ENCODE measurements at places on chromosomes 5 and 9. TPM values are rescaled to one million over a fixed set of nuclear protein-coding genes. Genes with fewer than 3 reads are reported as not detected.

DNA sequence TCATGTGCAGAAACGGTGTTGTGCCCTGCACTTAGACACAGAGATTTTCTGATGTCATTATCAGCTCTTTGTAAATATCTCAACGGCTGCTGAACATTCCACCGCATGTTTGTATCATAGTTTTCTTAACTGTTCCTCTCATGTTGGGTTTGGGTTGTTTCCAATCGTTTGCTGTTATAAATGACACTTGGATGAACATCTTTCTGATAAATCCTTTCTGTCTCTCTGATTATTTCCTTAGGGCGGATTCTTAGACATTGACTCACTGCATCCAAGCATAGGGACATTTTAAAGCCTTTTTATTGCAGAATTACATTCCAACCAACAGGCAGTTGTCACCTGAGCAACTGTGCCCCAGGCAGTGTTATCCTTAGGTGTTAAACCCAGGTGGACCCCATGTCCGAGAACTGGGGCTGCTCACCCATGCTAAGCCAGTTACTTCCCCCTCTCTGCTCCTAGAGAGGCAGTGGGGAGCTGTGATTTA is 28.5 kb downstream of the COL5A1 start:
- peak; percentile 79 for DNase-seq

GRCh38 chr9:35350827-35351549 is 138.9 kb upstream of the RUSC2 start:
- peak; percentile 63 for DNase-seq

DNA sequence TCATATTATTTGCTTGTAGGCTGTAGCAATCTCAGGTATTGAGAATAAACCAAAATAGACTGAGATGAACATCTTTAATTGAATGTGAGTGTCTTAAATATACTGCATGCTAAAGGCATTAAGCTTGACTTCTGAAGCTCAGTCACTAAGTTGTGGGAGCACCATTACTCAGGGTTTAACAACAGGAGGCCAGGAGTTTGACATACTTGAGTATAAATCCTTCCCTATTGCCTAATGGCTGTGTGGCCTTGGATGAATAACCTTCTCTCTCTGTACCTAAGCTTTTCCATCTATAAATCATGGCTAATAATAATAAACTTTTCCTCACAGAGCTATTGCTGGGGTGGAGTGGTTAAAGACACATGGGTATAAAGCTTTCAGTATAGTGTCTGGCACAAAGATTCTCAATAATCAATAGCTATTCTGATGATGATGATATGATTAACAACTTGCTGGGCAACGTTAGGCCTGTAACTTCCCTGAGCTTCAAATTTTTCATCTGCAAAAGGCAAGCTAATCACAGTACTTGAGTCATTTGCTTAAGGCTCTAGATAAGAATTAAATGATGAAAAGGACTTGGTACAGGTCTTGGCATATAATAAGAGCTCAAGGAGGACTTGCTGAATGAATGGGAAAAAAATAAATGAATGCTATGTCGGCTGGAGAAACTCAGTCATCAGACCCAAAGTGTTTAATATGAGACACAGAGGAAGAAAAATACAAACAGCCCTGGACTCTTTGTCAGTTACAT is 174.0 kb upstream of the IL12B start:
- DNase-seq: peak; percentile 29

DNA sequence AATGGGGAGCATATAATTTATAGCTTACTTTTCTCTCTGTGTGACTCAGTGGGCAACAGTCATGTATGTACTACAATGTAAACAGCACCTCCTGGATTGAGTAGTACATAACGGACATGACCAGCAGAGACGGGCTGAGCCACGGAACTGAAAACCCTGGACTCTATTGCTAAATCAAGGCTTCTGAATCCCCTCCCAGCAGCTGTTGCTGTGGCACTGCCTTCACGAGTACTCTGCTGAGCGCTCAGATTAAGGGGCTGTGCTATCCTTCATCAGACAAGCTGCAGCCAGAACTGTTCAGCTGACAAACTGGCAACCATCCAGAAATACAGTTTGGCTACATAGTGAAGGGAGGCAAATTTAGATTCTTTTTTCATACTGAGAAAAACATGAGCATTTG is 131.3 kb upstream of the CCDC180 start:
- peak; percentile 41 for DNase-seq

DNA sequence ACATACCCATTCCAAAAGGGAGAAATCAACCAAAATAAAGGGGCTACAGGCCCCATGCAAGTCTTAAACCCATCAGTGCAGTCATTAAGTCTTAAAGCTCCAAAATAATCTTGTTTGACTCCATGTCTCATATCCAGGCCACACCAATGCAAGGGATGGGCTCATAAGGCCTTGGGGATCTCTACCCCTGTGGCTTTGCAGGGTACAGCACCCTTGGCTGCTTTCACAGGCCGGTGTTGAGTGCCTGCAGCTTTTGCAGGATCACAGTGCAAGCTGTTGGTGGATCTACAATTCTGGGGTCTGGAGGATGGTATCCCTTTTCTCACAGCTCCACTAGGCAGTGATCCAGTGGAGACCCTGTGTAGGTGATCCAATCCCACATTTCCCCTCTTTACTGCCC is 5.0 kb upstream of the SPINK14 start:
- DNase-seq: no peak

TMEM203 gene
- total RNA-seq: 44.7 TPM

- DNase-seq: no peak
Measured at GRCh38 chr5:131268758-131269370, 5.0 kb downstream of the CDC42SE2 start.

DNA sequence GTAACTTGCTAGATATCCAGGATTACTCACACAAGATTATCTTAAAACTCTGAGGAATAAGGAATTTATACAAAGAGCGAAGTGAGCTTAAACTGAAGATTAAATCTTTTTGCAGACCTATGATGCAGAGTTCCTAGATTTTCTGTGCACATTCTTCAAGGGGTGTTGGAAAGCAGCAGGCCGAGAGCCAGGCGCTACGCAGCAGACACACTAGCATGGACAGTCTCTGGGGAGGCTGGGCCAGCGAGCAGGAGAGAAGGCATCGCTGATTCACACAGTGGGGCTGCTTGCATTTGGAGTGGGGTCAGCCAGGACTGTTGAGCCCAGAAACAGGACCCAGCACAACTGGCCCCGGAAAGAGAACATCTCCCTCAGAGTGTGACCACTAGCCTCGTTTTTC is 136.3 kb downstream of the ADAMTS16 start:
- DNase-seq: peak; percentile 22

- DNase-seq: no peak
Measured at GRCh38 chr5:158796812-158797497, 302.8 kb downstream of the EBF1 start.

DNA sequence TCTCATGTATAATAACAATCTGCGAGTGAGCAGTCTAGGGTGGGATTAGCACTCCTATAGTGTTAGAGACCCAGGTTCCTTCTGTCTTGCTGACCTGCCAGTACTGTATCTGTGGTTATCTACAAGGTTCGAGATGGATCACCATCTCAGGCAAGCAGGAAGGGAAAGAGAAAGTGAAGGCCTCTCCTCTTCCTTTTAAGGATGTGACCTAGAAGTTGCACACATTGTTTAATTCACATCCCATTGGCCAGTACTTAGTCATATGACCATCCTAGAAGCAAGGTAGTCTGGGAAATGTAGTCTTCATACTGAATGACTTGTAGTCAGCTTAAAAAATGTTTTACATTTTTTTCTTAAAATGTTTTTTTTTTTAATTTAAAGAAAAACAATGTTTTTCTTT is 168.6 kb downstream of the CARTPT start:
- peak; percentile 49 for DNase-seq

- DNase-seq: peak; percentile 35
Measured at GRCh38 chr9:16869882-16870595, 431 bp downstream of the BNC2 start.

PHYHD1 gene
- 25.3 TPM for total RNA-seq

- no peak for DNase-seq
Measured at GRCh38 chr5:143229426-143229895, 174.0 kb downstream of the NR3C1 start.

DNA sequence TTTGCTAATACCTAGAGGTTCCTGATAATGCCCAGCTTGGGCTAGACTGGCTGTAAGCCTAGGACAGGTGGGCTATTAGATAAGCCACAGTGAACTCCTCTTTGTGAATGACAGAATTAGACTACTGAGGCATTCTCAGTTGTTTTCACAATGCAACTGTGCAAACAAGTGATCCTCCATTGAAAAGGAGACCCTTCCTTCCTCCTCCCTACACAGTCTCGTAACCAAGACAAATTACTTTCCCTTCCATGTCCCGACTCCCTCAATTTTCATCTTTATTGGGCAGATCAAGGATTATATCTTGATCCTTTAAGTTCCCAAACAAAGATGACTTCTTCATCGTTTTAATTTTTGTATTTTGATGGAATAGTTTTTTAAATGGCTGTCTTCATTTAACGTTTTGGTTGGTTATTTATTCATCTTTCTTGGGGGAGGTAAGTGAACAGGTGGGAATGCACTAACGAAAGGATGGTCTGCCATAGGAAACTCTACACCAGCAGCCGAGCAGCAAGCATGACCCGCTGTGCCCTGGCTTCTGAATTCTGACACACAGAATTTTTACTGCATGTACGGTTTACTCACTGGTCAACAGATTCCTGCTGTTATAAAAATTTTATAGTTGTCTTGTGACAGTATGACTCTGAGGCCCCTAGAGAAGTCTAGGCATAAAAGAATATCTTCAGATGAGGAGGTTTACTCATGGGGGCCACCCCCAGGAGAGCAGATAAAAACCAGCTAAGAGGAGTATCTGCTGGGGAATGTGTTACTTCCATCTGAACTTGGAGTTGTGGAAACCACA is 137.5 kb upstream of the TUT7 start:
- no peak for DNase-seq

DNA sequence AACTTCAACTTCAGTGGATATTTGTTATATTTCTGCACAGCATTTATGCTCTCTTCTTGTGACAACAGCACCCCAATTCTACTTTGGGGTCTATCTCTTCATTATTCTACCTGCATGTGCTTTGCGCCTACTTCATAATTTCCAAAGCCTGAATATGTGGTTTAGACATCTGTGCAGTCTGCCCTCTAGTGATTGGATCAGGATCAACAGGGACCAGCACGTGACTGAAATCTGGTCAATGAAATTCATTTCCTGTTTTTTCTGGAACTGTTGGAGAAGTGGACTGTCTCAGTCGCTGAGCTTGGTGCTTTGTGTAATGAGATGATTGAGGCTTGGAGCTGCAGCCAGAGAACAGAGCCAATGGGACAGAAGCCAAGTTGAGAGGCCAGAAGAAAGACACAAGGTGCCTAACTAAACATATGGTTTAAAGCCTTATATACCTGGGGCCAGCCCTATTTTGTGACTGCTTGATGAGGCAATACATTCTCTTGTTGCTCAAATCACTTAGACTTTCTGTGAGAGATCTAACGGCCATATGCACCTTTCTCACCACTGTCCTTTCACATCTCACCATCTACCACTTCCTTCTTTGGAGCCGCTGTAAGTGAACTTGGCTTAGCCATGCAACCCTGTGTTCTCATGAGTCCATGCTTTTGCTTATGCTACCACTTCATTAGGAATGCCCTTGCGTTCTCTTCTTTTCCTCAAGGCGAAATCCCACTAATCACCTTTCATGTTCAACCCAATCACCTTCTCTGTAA is 68.8 kb upstream of the PPP2R2B start:
- peak; percentile 10 for DNase-seq

DNA sequence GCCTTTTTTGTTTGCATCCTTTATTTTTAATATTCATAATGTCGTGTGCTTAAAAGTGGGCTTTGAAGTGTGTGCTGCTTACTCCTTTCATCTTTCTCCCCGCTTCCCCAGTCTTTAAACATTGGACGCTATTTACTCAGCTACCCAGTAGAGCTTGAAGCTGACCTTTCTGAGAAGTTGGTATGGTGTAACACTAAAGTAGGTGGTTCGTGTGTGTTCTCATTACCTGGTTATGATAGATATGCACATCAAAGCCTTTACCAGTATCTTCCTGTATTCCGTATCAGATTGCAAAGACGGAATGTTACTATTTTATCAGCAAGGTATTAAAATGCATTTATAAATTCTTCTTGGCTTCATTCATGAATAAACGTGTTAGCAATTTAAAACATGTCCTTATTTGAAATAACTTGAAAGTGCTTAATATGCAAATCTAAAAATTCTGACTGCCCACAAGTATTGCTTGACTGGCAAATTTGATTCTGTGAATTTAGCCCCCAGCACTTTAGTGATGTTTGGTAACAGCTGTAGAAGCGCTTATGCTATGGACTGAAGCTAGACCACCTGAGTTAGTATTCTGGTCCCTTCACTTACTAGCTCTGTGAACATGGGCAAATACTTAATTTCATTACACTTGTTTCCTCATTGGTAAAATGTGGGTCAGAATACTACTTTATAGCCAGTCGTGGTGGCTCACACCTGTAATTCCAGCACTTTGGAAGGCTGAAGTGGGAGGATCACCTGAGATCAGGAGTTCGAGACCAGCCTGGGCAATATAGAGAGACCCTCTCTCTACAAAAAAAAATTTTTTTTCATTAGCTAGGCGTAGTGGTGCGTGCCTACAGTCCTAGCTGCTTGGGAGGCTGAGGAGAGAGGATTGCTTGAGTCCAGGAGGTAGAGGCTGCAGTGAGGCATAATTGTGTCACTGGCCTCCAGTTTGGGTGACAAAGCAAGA is 1.7 kb downstream of the RRAGA start:
- no peak for DNase-seq

PCDHGB3 gene
- total RNA-seq: 0.71 TPM

DNA sequence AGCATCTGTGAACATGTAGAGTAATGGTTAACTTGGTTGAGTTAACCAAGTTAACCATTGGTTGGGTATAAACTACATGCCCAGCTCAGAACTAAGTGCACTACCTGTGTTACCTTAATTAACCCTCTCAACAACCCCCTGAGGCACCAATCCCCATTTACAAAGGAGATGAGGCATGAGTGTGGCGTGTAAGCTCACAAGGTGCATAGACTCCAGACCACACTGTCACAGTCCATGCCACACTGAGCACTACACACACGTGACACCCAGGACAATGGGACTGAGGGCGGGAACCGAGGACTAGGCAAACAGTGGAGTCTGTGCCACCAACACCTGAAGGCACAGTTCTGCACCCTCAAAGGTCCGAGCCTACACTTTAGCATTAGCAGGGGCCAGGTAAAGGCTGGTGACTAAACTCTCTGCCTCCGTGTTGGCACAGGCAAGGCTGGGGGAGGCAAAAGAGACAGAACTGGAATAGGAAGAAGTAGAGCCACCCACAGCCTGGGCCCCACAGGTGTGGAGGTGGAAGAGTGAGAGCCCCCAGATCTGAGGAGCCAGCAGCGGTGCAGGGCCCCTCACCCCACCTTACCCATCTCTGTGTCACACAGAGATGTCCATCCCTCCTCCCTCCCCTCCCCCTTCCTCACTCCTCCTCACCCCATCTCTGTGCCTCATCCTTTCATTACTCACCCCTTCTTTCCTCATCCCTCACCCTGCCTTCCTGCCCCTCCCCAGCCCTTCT is 2.2 kb upstream of the DNAJB5 start:
- no peak for DNase-seq

GRCh38 chr5:98308231-98308630 is 465.2 kb upstream of the RGMB start:
- DNase-seq: no peak

DNA sequence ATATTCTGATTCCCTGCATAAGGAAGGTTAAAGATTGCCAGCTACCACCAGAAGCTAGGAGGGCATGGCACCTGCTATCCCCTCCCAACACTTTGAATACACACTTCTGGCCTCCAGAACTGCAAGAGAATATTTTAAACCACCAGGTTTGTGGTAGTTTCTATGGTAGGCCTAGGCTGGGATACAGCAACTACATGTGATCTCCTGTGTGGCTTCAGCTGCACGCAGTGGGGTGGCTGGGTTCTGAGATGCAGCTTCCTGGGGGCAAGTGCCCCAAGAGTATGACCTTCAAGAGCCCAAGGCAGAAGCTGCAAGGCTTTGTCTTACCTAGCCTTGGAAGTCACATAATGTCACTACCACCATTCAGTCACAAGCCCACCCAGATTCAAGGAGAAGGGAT is 39.6 kb downstream of the GCNT4 start:
- no peak for DNase-seq
